ENCODE measurements at places on chromosomes 11 and 22. TPM values are rescaled to one million over a fixed set of nuclear protein-coding genes. Genes with fewer than 3 reads are reported as not detected.

SLC22A6 gene
- total RNA-seq: not detected

NNMT gene
- total RNA-seq: 44.0 TPM

ART1 gene
- total RNA-seq: 1.7 TPM

OTOG gene
- not detected for total RNA-seq

GRCh38 chr11:615504-616319 is at the start of gene IRF7:
TSS of gene IRF7 (minus strand) at chr11:615950. CDS start at chr11:615364, 586 bp downstream.
- DNase-seq: peak; percentile 100

DNA sequence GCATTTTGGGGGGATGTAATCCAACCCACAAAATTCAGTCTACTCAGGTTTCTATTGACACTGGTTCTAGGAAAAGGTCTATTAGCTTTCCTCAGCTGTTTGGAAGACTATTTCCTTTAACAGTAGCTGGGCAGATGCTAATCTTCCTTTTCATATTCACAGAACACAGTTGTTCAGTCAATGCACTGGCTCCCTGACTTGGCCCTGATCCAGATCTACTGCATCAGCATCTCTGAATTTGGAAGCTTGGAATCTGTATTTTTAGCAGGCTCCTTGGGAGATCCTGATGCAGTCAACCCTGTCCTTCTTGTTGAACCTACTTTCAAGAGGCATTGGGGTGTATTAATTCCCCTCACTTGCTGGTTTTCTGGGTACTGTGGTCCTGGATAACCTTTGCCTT is 6.3 kb downstream of the HTATIP2 start:
- no peak for DNase-seq

GRCh38 chr11:120651396-120651795 is 139.8 kb downstream of the GRIK4 start:
- DNase-seq: no peak

- DNase-seq: no peak
Measured at GRCh38 chr11:10021563-10021962, 272.5 kb downstream of the SBF2 start.

- peak; percentile 39 for DNase-seq
Measured at GRCh38 chr22:46586123-46586519, 34.1 kb upstream of the GRAMD4 start.

DNA sequence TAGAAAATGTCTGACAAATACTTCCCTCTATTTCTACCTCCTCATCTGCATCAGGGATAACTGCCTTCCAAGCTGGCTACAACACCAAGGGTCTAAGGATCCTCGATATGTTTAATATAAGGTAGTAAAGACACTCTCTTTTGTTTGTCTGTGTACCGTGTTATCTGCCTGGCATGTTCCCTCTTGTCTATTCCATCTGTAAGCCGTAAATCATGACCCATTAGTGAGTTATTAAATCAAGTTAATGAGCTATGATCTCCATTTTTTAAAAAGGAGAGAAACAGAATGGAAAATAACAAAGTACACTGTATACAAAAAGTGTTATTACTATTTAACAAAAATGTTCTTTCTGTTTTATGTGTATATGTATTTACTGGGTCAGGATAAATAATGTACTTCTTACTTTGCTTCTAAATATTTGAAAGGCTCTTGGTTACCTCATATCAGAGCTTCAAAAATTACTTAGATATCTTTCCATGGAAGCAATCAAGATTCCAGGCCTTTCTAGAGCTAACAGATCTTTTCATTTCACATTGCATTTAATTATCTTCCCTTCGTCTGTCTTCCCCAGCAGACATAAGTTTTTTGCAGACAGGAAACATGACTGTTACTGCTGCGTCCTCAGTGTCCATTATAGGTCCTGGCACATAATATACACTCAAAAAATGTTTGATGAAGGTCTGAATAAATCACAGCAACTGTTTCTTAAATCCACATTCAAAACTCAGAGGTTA is 342.6 kb upstream of the CCDC90B start:
- DNase-seq: no peak

GRCh38 chr11:46666516-46666915 is 33.9 kb downstream of the ARHGAP1 start:
- DNase-seq: no peak

- no peak for DNase-seq
Measured at GRCh38 chr22:24436553-24436952, 9.2 kb downstream of the ADORA2A start.

- no peak for DNase-seq
Measured at GRCh38 chr11:47932544-47932943, 47.8 kb upstream of the PTPRJ start.

DNA sequence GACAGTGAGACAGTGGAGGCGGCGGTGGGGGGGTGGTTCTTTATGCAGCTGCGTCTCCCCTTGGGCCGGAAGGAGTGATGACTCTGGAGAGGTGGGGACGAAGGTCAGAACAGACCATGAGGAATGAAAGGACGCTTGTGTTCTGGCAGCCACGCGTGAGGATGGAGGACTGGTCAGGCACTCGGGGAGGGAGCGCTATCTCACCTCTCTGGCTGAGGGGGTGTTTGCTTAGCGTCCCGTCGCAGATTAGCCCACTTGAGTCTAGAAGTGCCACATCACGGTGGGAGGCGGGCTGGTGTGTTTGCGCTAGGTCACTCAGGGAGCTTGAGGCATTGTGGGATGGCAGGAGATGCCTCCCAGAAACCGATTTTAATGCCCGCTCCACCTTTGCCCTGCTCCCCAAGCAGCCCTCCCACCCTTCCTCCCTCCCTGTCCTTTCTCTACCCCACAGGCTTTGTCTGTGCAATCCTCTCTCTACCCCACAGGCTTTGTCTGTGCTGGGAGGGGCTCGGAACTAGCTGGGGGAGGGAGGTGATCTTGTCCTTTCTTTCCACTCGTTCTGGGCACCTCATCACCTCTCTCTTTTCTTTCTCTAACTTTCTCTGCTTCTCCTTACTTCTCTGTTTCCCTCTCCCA is 97.8 kb downstream of the PKNOX2 start:
- no peak for DNase-seq

- DNase-seq: peak; percentile 8
Measured at GRCh38 chr22:36470994-36471331, 10.5 kb downstream of the TXN2 start.

GRCh38 chr11:44886790-44887140 is 63.9 kb downstream of the TP53I11 start:
- DNase-seq: no peak

GRCh38 chr11:126257764-126258163 is 10.9 kb downstream of the SRPRA start:
- no peak for DNase-seq

- DNase-seq: no peak
Measured at GRCh38 chr11:65436412-65437032, 13.9 kb downstream of the NEAT1 start.

Data from Right ventricle myocardium inferior (tissue), 1 donor.